Germinal center (tissue), 1 donor: ENCODE measurements at places on chromosomes 7 and 10.
A peak's percentile ranks its signal among the peaks of the same experiment; 100 is the strongest.

DNA sequence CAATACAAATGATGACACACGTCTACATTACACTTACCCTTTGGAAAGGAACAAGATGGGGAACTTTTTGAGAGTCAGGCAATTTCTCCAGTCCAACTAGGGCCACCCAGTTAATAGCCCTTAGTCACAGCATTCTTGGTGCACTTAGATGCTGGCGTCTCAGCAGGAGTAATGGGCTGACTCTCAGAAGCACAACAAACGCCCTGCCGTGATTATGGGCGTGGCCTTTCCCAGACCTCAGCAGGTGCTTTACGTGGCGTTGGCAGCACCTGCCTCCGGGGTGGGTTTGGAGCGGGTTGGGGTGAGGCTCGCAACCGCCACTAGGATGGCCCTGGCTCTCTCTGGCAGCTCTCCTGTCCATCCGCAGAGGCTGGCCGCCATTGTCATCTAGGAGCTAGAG is 147.6 kb upstream of the SHH start:
- DNase-seq: no peak

DNA sequence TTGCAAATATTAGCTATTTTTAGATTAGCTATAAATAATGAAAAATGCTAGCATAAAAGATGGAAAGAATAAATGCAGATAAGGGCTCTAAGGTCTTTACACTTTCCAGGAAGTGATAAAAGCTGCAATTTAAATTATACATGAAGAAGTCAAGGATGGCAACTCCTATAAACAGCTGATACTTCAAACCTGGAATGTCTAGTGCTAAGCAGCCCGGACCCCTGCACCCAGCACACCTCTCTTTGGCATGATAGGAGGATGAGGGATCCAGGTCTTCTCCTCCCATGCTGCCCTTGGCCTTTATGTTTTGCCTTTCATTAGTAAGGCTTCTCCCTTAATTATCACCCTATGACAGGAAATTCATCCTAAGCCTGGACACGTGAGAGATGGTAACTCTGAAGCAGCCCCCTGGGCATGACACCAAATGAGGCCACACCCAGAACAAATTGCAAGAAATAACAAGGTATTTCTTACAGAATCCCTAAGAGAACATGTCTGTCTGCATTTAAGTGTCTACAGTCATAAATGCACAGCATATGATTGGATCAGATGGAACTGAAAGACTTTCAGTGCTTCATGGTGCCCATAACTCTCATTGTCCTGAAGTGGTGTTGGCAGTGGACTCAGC is 158.3 kb upstream of the PRSS1 start:
- no peak for DNase-seq

DNA sequence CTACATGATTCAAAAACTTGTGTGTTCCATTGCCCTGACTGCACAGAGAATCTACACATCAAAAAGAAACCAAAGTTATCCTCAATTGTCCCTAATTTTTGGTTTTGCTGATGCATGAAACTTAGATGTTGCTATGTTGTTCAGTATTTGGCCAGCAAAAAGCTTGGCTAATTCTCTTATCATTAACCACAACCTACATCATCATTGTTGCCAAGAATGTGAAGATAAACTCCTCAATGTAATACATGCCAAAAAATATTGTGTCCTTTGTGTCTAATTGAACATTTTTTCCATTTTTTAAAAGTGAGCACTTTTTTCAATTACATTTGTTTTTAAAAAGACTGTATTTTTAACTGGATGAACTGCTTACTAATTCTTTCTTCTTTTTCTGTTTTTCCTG is 268.0 kb upstream of the SEMA3D start:
- DNase-seq: no peak

GRCh38 chr7:115216652-115217051 is 294.8 kb downstream of the MDFIC start:
- no peak for DNase-seq

DNA sequence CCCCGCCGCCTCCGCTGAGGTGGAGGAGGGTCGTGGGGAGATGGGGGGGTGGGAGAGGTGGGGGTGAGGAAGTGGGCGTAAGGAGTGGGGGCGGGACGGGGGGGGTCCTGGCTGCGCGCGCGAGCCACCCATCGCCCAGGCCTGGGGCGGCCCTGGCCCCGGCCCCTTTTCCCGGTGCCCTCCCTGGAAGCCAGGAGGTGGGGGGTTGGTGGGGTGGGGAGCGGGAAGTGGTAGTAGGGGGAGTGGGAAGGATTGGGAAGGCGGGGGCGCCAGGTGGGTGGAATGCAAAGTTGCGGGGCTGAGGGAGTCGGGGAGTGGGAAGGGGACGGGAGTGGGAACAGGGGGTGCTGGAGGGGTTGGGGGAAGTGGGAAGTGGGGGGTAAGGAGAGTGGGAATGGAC is 319 bp upstream of the MMD2 start:
- no peak for DNase-seq

DNA sequence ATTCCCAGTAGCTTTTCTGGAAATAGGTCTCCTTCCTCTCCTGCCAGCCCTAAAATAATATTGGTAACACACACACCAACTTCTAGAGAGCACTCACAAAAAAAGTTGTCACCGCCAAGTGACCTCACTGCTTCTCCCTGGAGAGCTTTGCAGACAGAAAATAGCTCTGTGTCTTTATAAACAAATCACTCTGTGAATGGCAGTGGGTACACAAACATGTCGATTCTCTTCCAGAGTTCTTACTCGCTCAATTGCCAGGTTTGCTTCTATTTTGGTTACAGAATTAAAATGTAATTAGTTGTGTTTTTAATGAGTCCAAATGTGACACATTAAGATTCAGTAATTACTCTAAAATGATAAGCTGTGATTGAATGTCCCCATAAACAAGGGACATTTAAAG is 649.2 kb upstream of the C7orf33 start:
- no peak for DNase-seq

DNA sequence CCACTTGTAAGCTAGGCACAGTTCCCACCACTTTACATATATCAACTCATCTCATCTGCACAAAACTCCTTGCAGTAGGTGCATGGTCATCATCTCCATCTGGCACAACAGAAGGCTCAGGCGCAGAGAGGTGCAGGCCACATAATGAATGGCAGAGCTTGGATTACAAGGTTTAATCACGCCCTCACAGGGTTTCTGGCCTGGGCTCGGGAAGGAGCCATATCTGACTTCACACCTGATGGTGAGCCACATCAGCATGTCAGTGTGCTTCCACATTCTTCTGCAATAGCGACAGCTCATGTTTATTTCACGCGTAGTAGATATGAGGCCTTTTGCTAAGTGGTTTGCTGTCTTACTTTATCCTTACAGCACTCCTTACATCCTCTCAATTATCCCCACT is 650.2 kb downstream of the INHBA start:
- DNase-seq: no peak

- no peak for DNase-seq
Measured at GRCh38 chr10:71613261-71613777, 106.3 kb downstream of the C10orf105 start.

GRCh38 chr7:127810696-127811660 is 159.0 kb downstream of the SND1 start:
- no peak for DNase-seq

DNA sequence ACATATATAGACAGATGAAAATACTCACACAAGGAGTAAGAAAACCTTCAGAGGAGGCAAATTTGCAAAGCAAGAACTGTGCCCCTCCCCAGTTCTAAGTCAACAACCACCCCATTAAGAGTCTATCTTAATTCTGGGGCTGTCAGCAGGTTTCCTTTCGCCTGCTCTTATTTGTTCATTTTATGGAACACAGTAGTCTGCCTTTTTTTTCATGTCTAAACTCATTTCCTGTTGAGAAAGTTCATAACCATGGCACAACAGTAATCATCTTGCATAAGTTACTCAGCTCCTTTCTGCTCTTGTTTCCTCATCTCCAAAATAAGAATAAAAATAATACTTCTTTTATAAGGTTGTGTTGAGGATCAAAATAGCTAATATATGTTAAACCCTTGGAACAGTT is 25.8 kb upstream of the AMPH start:
- DNase-seq: no peak

DNA sequence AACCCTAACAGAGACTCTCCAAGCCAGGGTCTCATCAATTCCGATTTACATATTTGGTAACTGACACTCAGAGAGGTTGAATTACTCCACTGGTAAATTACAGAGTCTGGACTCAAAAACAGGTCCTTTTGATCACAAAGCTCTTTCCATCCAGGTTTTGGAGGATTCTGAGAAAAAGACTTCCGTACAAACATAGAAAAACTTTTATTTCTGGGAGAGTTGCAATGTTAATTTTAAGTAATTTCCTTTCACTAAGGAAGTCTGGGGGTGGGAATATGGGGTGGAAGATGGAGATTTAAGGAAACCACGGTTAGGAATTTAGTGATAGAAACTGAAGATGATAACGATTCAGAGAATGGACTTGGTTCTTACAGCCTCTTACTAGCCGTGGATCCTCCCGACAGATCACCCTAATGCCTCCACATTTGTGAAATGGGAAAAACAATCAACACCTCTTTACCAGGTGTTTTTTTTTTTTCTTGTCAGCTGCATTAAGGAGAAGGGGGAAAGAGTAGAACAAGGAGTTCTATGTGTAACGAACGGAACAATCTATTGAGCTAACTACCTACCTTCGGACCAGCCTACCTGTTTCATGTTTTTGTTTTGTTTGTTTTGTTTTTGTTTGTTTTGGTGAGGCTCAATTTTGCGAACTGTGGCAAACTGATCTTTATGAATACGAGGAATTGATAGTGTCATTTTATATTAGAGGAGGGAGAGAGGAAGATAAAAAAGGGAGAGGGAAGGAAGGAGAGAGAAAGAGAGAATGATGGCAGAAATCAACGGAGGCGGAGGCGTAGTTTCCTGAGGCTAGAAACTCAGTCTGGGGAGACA is 1.7 kb upstream of the RBM20 start:
- no peak for DNase-seq

GRCh38 chr10:20004087-20004523 is 187.9 kb downstream of the PLXDC2 start:
- no peak for DNase-seq

- DNase-seq: no peak
Measured at GRCh38 chr7:104288137-104288536, 40.3 kb upstream of the LHFPL3 start.

- no peak for DNase-seq
Measured at GRCh38 chr10:3708852-3709251, 76.2 kb downstream of the KLF6 start.

DNA sequence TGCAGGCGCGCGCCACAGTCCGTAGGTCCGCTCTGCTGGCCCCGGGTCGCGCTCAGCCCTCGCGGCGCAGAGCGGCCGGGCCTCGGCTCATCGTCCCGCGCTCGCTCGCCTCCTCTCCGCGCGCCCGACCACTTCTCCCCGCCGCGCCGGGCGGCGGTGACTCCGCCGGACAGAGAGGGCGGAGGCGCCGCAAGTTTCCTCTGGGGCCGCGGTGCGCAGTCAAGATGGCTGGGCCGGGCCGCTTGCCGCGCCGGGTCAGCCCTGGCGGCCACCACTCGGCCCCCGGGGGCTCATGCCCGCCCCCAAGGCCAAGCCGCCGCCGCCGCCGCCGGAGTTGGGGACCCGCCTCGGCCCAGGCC is 441 bp downstream of the FZD8 start:
- peak; percentile 37 for DNase-seq

- no peak for DNase-seq
Measured at GRCh38 chr7:7681936-7682329, 36.5 kb downstream of the RPA3 start.

DNA sequence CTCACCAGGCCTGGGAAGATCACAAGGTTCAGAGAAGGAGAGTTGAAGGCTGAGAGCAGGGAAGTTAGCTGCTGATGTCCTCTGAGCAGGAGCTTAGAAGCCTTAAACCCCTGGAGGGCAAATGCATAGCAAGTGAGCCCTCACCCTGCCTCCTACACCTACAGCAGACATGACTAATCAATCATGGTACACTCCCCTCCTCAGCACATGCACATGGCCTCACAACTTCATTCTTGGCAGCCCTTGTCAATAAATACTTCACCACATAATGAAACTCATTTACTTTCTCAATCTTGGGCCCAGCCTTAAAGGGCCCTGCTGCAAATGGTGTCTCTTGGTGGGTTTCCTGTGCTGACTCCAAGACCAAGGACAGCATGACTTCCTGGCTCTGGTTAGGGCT is 12.9 kb downstream of the MMRN2 start:
- DNase-seq: no peak

- no peak for DNase-seq
Measured at GRCh38 chr10:108616559-108617285, 1306.6 kb downstream of the XPNPEP1 start.

- no peak for DNase-seq
Measured at GRCh38 chr7:101664893-101665471, 35.9 kb upstream of the MYL10 start.

- no peak for DNase-seq
Measured at GRCh38 chr10:84583501-84583900, 255.1 kb downstream of the CCSER2 start.

GRCh38 chr7:16708980-16709379 is 44.6 kb upstream of the TSPAN13 start:
- DNase-seq: no peak

GRCh38 chr7:122884186-122884585 is 2.1 kb downstream of the CADPS2 start:
- no peak for DNase-seq

DNA sequence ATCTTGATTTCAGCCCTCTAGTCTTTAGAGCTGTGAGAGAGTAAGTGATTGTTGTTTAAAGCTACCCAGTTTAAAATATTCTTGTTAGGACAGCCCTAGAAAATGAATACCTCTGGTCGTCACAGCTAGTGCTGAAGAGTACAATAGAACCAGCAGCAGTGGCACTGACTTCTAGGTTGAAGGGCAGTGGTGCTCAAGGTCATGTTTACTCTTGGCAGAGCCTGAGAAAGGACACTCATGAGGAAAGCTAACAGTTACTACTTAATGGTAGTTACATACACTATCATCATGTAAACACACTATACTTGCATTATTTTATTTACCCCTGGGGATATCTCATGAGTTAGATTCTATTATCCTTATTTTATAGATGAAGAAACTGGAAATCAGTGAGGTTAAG is 323.0 kb downstream of the SH2D4B start:
- no peak for DNase-seq

DNA sequence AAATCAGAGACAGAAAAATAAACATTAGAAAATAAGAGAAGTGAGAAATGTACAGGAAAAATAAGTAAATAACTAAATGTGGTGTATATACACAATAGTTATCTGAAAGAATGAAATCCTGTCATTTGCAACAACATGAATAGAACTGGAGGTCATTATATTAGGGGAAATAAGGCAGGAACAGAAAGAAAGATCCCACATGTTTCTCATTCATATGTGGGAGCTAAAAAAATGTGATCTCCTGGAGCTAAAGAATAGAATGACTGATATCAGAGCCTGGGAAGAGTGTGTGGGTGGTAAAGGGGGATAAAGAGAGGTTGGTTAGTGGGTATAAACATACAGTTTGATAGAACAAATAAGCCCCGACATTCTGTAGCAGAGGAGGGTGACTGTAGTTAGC is 27.3 kb downstream of the PLXDC2 start:
- DNase-seq: no peak

GRCh38 chr10:33214174-33214573 is 120.3 kb downstream of the NRP1 start:
- DNase-seq: no peak

GRCh38 chr10:30178356-30178964 is 119.1 kb upstream of the JCAD start:
- DNase-seq: no peak

GRCh38 chr10:34681933-34682332 is 133.2 kb downstream of the PARD3 start:
- no peak for DNase-seq
